Inflammatory macrophage treated with lipopolysaccharide for 1 hour (primary cell): ENCODE measurements at places on chromosomes 4 and X.

DNA sequence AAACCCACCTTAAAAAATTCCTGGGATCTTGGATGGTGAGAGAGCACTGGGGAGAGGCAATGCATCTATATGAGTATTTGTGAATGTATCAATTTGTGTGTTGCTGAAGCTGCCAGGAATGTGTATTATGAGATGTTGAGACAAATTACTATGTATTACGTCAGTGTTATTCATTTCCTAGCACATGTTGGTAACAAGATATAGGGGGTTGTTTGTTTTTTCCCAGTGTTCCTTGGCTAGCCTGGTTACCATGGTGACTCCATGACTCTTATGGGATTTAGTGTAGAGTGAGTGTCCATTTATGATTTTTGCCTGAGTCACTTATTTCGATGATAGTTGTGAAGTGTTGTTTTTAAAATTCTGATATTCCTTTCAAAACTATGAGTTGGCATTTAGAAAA, 65.6 kb downstream of the RAB40A start:
- no peak for DNase-seq

GRCh38 chrX:44157283-44157682, 184.1 kb upstream of the NDP start:
- DNase-seq = no peak

DNA sequence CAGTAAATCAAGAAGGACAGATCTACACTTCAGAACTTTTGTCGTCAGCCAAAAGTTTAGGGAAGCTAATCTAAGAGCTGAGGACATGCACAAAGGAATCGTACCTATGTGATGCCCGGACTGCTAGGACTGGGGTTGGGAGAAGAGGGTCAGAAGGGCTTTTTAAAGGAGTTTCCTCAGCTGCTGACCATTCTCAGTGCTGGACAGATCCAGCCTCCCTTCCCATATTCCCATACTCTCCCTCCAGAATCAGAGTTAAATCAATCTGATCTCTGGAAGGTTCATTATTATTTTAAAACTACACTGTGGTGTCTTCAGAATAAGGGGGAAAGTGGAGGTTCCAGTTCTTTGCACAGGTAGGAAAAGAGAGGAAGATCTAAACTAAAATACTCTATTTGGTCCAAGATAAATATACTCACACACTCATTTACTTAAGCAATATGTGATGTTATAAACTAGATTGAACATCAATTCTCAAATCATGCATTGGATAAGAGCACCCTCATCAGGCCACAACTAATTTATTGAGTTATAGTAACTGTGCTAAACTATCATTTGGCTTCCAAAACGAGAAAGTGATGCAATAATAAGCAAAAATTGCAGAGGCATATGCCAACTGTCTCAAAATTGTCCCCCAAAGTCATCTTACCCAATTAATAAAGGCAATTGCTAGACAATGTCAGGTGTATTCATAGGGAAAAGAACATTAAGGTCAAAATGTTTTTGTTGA, 124.7 kb downstream of the HNRNPD start:
- DNase-seq = no peak

- DNase-seq = no peak
These were observed 386.6 kb upstream of the AADAT start for GRCh38 chr4:170476351-170476750.

GRCh38 chrX:72100824-72101351, 30.8 kb downstream of the RTL5 start:
- DNase-seq = peak; percentile 85

GRCh38 chr4:8157496-8157895, 1.1 kb downstream of the ABLIM2 start:
- no peak for DNase-seq

DNA sequence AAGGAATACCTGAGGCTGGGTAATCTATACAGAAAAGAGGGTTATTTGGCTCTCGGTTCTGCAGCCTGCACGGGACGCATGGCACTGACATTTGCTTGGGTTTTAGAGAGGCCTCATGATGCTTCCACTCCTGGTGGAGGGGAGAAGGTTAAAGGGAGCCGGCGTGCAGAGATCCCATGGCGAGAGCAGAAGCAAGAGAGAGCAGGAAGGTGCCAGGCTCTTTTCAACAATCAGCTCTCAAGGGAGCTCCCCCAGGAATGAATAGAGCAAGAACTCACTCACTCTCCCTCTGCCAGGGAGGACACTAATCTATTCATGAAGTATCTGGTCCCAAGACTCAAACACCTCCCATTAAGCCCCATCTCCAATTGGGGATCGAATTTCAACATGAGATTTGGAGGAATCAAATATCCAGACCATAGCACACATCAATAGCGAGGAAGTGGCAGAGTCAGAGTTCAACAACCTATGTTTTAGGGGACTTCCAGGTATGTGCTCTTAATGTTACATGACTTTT, 109.8 kb downstream of the SORBS2 start:
- DNase-seq = no peak

DNA sequence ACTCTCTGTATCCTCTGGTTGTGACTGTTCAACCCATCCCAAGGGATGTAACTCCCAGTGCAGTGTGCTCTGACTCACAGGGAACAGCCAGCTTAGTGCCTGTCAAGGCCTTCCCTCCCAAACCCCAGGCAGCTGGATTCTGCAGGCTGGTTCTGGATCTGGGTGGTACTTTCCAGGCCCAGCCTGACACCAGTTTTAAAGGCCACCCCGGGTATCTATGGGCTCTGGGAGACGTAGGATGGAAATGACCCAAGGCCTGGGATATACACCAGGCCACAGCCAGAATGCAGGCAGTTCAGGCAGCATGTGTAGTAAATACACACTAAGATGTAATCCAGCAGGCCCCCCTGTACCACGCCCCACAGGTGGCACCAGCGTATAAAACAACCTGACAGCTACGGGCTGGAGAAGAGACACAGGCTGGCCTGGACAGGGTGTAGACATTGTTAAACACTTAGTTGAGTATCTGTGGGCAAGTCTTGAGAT, 64.2 kb downstream of the SPINK2 start:
- DNase-seq = no peak

- no peak for DNase-seq
These were observed 58.1 kb downstream of the SLC10A6 start for GRCh38 chr4:86791126-86791525.

DNA sequence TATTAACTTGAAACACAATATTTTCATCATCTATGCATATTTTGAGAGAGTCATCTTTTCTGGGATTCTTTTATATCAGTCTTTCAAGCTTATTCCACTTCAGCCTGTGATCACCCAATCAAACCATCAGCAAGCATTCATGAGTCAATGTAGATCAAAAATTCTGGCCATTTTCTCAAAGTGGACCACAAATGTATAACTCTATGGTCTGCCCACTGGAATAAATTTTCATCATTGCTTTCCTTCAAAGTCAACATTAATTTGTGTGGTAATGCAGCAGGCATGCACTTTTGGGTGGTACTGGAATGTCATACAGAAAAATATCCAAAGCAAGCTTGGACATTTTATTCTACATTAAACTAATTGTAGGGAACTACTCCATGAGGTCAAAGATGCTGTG, 1013.0 kb downstream of the STIM2 start:
- no peak for DNase-seq

- DNase-seq = no peak
These were observed 227.3 kb upstream of the CENPE start for GRCh38 chr4:103425406-103425805.

- no peak for DNase-seq
These were observed 82.1 kb downstream of the FAM53A start for GRCh38 chr4:1601852-1602654.

DNA sequence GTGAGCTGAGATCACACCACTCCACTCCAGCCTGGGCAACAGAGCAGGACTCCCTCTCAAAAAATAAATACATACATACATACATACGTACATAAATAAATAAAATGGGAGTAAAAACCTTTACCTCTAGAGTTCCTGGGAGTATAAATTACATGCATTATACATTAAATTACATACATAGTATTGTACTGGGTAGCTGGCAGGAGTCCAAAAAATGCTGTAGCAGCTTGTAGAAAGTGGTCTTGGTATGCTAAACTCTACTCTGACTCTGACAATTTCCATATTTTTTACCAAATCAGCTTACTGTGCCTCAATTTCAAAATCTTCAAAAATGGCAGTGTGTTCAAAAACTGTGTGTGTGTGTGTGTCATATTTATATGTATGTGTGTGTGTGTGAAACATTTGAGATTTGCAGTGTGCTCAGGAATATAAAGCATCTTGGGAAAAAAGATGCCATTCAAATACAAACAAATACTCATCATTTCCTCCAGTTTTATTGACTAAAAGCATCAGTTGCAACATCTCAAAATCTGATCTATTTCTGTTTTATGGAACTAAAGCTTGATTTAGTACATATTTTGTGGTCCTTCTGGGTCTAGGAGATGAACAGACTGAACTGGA, 171.7 kb downstream of the SHROOM3 start:
- no peak for DNase-seq

DNA sequence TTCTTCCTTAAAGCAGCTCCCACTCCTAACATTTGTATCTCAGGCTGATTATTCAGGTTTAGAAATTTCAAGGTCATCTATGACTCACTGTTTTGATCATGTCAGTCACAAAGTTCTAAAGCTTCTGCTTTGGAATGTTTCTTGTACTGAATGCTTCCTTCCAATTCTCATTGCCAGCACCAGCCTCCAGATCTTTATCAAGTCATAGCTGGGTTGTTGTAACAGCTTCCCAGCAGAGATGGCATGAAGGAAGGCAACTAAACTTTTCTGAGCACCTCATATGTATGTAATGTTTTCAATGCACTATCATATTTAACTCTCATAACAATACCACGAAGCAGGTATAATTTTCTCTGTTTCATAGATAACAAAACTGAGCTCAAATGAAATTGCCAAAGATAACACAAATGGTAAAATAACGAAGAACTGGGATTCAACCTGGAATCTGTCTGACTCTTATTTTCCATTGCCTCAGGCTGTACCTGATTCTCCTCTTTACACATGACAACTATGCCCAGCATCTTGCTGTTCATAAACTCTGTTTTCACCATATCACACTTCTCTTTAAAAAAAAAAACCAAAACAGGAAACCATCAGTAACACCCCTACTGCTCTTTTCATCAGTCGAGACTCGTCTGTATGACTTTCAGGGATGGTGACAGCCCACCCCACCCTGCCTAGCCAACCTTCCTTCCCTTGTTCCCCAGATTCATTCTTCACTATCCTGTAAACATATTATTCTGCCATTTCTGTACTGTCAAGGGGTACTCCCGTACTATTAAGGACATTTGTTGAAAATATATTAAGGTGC, 13.4 kb downstream of the TRPC3 start:
- DNase-seq = no peak

- no peak for DNase-seq
These were observed 22.9 kb downstream of the ATP5ME start for GRCh38 chr4:650951-651883.

- no peak for DNase-seq
These were observed 342.8 kb upstream of the F9 start for GRCh38 chrX:139187738-139188137.

DNA sequence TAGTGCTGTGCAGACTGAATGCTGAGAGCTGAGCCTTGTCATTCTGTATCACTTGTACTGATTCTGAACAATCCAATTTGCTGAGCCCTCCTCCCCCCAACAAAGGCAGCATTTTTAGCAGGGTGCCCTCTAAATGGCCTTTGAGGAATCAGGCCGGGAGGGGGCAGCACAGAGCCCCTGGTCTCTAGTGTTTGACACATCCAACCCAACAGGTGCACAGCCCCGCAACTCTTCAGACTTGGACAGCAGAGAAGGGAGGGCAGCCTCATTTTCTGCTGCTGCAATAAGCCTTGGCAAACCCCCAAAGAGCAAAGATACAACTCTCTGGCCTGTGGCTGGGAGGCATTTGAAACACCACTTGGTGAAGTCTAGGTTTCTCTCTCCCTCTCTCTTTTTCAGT, 3.4 kb downstream of the ATP1B4 start:
- no peak for DNase-seq

DNA sequence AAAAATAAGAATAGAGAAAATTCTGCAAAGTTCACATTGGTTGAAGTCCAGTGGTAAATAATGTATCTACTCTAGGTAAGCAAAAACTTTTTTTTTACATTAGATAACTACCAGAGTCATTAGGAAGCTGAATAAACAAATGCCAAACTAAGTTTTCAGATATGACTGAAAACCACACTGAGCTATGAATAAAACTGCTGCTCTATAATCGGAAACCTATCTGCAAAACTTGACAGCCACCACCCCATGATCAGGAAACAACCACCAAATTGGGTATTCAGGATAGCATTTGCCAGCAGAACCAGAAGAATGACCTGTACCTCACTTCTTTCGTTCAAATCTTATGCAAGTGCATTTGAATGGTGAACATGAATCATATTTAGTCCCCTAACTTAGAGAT, 173.0 kb upstream of the TET2 start:
- no peak for DNase-seq

DNA sequence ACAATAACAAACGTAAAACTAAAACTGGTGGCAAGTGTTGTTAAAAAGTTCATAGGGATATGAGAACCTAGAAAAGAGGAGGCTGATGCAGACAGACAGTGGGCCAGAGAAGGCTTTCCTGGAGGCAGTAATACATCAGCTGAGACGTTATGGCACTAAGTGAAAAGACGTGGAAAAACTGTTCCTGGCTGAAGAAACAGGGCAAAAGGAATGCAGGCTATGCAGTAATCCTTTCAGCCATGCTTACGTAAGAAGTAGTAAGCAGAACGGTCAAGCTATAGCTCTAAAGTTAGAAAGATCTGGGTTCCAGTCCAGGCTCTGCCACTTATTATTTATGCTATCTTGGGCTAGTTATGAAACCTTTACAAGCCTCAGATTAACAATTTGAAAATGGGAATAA, 6.4 kb downstream of the LAMTOR3 start:
- DNase-seq = no peak

GRCh38 chr4:5988086-5988845, 30.0 kb downstream of the C4orf50 start:
- DNase-seq = no peak

- no peak for DNase-seq
These were observed 72.1 kb downstream of the GPR101 start for GRCh38 chrX:136961594-136962135.

DNA sequence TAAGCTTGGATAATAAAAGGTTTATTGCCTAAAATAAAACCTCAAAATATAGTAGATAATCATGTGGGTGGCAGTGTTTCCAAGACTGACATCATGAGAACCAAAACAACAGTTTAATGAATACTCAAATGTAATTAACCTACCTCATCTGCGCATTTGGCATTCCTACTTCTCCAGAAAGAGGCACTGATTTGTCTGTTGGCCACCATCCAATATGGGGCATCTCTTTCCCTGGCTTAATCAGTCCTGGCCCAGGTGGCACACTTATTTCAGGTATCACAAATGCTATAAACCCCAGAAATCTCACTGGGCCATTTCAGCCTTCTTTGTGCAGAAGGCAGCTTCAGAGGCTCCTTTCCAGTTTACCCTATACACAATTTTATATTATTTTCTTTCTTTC, 192.2 kb downstream of the COMMD8 start:
- DNase-seq = no peak
